Fibroblast of skin of right quadriceps (primary cell): ENCODE measurements at places on chromosomes 12 and 14.

DNA sequence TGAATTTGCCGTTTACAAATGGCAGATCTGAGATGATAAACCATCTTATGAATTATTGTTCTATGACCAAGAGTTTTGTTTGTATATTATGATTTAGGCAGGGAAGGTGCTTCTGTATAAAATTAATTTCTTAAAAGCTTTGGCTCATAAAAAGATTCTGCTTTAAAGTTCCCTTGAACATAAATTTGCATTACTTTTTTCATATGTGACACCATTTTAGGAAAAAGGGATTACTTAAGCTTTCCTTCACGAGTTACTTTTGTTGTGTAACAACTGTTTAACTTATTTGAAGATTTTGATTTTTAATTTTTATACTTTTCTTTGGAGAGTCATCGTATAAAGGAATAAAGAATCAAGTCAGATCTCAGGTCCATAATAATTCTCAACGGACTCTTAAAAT lies 3.3 kb downstream of the ETNK1 start:
- no peak for DNase-seq

DNA sequence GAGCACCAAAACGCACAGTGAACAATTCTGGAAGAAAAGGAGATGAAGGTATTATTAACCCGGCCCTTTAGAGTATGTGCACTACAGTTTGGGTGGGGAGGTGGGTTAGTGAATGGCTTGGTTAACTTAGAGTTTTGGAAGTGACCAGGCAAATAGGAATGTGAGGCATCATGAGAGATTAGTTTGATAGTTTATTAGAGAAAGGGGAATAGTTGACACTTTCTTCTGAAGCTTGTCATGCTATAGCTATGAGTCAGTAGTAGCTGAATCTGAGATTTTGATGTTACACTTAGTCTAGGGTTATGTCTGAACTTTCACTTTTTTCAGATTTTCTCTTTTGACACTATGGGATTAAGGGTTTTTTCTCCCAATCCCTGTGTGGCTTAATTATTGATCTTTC lies 567.2 kb downstream of the SNAPC1 start:
- DNase-seq, result peak; percentile 24

DNA sequence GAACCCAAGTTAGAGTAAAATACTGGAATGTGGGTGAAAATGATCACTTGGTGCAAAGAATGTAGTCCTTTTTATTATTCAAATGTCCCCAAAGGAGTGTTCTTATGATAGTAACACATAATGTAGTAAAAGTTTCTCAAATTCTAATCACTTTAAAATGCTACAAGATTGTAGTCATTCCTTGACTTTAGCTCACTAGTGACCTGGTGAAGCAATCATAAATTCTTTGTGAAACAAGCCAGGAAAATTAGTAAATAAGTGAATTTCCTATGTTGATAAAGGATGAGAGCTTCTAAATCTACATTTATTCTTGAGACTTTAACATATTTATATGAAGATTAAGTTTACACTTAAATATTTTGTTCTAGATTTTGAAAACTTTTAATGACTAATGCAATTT lies 30.7 kb upstream of the SLC17A8 start:
- no peak for DNase-seq

- no peak for DNase-seq
These were observed 163.1 kb downstream of the GCH1 start for GRCh38 chr14:54739514-54739913.

DNA sequence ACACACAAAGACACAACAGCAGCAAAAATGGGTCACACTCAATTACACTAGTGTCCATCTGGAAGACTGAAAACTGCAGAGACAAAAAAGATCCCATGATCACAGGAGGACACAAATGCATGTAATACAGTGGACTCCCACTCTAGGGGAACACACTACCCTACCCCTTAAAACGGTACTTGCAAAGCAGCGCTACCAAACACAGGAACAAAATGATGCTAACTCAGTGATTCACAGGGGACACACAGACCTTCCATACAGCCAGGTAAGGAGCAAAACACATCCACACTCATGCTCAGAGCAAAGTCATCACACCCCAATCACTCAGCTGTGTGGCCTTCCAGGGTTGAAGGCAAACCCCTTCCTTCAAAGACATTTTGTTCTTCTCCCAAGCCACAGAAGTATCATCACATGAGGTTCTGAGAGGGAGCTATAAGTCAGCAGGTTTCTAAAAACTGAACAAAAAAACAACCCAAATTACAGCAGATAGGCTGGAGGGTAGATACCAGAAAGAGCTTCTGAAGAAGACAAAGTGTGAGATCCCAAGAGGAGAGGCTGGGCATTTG lies 14.8 kb downstream of the SMUG1 start:
- DNase-seq, result no peak

- no peak for DNase-seq
These were observed 102.9 kb upstream of the FSCB start for GRCh38 chr14:44609876-44610510.

GRCh38 chr14:52825085-52825484 lies 33.7 kb upstream of the GNPNAT1 start:
- no peak for DNase-seq

GRCh38 chr14:104389326-104390220 lies 190.0 kb upstream of the C14orf180 start:
- DNase-seq, result no peak

DNA sequence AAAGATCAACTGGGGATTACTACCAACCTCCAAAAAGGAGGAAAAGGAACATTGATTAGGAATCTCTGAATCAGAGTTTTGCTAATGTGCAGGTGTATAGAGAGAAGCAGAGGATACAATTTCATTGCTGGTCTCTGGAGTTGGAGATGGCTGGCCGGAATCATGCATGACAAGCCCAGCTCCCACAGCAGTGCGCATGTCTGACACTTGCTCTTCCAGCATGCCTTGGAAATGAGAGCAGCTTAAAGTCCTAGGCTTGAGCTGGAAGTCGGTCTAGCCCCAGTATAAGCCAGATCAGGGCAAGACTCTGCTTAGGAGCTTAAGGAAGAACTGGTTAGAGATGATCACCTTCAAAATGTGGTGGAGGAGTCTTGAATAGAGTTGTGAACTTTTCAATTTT lies 742.8 kb downstream of the DIO2 start:
- no peak for DNase-seq

- peak; percentile 69 for DNase-seq
These were observed 41.5 kb downstream of the BCL11B start for GRCh38 chr14:99230208-99231151.

- no peak for DNase-seq
These were observed 66.0 kb upstream of the TRAF3 start for GRCh38 chr14:102711207-102711606.

DNA sequence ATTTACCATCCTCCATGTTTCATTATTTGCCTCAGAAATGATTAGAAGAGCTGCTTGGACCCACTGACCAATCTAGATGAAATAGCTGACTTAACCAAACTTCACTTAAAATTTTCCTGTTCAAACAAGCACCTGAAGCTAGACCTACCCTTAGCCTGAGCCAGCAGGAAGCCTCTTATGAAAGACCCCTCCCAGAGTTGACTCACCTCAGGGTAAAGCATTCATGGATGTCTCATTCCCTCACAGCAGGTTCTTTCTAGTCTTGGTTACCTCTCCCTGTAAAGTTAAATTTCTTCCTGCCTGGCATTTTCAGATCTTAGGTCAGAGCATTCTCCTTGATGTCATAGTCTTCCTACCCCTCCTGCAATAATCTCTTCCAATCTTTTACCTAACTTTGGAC lies 1209.8 kb downstream of the FLRT2 start:
- no peak for DNase-seq

- no peak for DNase-seq
These were observed 128.9 kb downstream of the CCER1 start for GRCh38 chr12:90826036-90826435.

DNA sequence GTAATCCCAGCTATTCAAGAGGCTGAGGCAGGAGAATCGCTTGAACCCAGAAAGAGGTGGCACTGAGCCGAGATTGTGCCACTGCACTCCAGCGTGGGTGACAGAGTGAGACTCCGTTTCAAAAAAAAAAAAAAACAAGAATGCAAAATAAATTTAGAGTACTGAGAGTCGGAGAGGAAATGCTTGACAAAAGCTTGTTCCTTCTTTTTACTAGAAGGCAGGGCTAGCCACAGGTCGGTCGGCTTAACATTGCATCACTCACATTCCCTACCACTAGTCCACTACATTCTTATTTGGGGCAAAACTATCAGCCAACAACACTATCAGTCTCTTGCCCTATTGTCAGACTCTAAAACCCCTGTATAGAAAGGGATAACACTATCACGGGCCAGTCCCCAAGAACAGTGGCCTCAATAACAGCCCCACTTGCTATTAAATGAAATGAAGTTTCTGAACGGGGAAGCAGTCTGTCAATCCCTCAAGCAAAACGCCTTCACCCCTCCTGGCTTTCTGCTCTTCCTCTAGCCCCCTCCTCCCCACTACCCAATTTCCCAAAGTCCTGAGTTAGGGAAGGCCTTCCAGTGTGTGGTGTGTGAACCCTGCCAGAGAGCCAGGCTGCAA lies 1.0 kb downstream of the RNF41 start:
- peak; percentile 54 for DNase-seq

- no peak for DNase-seq
These were observed 326.6 kb downstream of the PAWR start for GRCh38 chr12:79364197-79364596.
